ENCODE measurements at places on chromosomes 2 and 18.

- DNase-seq, result no peak
Measured at GRCh38 chr2:104787298-104788065, 66.4 kb upstream of the POU3F3 start.

GRCh38 chr2:33323957-33324356 is 152.5 kb upstream of the RASGRP3 start:
- DNase-seq, result no peak

- no peak for DNase-seq
Measured at GRCh38 chr2:12807907-12808810, 91.4 kb downstream of the TRIB2 start.

GRCh38 chr2:145038041-145038525 is 518.2 kb upstream of the ZEB2 start:
- DNase-seq, result no peak

DNA sequence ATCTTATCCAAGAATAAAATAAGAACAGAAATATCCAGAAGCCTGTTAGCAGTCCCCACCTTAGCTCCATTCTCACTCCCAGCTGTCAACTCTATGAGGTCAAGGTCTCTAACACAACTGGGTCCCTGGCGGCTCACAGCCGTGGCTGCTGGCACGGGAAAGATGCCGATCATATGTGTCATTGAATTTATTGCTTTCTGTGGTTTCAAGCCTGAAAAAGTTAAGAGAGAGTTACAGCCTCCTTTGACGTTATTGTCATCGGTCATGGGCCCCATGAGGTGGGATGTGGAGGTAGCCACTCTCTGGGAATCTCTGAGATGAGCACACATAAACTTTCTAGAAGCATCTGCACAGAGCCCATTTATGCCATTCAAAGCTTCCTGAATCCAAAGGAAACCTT is 28.7 kb upstream of the CABLES1 start:
- no peak for DNase-seq

GRCh38 chr2:239249048-239249447 is 151.8 kb downstream of the HDAC4 start:
- no peak for DNase-seq

DNA sequence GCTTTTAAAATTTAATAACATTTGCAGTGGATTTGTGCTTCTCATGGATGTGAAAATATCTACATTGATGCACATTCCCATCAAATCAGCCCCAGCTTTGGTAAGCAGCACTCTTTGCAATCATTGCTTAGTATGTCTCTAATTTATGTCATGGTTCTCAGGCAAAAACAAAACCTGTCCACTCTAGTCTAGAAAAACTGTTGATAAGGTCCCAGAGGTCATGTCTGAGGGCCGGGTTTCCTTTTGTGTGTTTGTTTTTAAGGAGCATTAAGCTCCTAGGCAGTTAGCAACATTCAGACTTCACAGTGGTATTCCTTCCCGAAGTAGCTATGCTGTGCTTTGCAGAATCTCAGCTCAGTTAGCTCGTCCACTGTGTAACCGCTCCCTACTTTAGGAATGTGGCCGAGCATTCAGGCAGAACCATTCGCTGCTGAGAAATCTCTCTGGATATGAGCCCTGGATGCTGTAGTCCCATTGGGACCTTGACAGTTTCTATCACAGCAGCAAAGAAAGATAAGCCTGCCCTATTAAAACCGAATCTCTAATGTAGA is 4.0 kb downstream of the DIPK1C start:
- DNase-seq, result no peak

GRCh38 chr2:102063487-102063911 is 71.7 kb downstream of the IL1R2 start:
- no peak for DNase-seq

- no peak for DNase-seq
Measured at GRCh38 chr2:212797484-212798205, 259.0 kb upstream of the ERBB4 start.

DNA sequence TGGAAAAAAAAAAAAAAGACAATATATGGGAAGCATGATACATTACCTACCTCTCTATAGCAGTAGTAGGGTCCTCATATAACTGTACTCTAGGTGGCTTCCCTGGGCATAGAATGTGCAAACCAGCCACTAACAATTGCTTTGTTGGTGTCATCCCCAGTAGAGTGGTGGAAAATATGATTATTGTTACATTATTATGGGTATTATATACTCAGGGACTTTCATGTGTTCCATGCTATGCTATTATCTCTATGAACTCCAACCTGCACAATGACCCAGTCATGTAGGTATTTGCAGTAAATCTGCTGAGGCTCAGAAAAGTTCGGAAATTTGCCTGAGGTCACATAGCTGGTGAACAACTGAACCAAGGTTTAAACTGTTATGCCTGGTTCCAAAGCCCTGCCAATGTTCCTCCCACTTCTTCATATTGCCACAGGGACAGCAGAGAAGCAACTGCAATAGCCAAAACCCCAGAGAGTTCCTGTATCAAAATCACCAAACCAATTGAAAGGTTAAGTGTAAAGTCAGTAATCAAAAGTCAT is 52.6 kb upstream of the MAP4K4 start:
- DNase-seq, result no peak

DNA sequence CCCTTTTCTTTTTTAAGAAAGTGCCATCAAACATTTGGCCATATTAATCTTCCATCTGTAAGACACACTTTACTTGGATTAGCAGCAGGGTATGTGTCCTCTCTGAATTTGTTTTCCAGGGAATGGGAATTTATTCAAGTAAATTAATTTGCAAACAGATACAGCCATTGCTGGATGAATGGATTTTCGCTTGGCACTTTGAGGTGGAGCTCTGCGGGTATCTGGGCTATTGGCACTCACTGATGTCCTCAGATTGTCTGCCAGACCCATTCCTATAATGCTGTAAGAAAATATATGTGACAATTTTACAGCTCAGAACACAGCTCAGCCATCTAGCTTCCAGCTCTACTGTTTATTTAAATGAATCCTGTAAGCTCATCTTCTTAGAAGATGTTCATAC is 201.2 kb upstream of the CDH20 start:
- DNase-seq, result no peak

DNA sequence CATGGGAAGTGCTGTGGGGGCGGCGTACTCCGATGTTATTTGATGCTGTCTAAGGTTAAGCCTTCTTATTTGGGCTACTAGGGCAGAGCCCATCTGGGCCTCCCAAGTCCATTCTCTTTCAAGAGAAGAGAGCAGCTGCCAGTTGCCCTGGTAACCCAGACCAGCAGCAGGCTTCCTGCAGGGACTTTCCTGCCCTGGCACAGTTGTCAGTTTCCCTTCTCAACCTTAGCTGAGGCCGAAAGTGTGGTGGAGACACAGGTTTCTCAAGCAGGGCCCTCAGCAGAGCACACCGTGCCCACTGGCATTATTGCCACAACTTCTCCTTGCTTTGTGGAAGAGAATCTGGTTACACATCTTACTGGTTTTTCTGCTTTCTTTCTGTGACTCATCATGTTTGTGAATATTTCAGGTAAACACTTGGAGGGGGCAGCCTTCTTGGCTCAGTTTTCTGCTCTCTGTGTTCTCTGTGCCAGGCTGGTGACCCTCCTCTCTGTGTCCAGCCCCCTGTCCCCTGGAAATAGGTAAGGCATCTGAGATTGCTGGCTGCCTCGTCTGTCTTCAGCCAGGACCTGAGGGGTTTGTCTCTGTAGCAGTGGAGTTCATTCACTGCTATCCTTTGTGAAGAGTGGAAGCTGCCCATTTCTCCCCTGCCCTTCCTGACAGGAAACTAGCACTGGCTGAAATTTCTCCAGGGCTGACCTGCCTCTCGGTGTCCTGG is 111.0 kb downstream of the B3GNT2 start:
- DNase-seq, result peak; percentile 95

- no peak for DNase-seq
Measured at GRCh38 chr2:182324665-182325064, 102.2 kb downstream of the PDE1A start.

GRCh38 chr2:118800736-118801135 is 46.7 kb downstream of the EN1 start:
- DNase-seq, result no peak

GRCh38 chr2:197387179-197387578 is 47.6 kb downstream of the SF3B1 start:
- DNase-seq, result no peak

DNA sequence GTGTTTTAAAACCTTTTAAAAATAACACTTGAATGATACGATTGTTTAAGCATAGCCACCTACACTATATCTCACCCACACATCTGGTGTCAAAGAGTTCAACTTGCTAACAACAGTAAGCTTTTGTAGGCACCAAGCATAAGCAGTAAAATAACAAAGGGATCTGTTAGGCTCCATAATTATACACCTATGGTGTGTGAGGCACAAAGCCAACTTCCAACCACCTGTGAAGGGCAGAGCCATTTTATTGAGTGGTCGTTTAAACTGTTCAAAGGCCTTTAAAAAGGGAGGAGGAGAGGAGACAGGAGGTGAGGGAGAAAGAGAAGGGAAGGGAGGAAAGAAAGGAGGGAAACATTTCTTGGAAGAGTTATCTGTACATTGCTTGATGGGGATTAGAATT is 27.9 kb downstream of the NEMP2 start:
- no peak for DNase-seq

DNA sequence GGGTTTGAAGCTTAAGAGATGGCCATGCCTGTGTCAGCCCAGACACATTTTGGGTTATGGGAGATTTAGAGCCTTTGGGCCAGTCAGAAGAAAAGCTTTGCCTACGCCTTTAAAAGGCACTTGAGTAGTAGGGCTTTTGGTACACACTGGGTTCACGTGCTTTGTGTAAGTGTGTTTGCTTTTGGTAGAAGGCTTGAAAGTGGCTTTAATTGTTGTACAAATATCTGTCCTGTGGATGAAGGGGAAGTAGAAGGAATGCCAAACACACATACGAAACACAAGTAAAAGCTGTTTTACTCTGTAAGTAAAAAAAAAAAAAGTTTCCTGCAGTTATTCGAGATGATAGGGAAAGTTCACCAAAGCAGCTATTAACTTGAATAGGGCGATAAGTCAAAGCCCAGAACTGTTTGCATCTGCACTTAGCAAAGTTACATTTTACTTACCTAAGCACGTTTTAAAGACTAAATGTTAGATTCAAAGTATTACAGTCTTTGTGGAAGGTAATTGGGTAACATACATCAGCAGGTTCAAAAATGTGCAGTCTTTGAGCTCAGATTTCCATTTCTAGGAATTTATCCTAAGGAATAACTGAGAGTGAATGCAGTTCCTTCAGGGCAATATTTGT is 75.4 kb downstream of the STK25 start:
- no peak for DNase-seq

GRCh38 chr2:202687276-202687675 is 52.5 kb downstream of the FAM117B start:
- DNase-seq, result no peak

GRCh38 chr18:50104421-50104820 is 90.5 kb downstream of the MYO5B start:
- DNase-seq, result no peak

GRCh38 chr2:96694816-96695455 is 44.9 kb downstream of the LMAN2L start:
- DNase-seq, result no peak

DNA sequence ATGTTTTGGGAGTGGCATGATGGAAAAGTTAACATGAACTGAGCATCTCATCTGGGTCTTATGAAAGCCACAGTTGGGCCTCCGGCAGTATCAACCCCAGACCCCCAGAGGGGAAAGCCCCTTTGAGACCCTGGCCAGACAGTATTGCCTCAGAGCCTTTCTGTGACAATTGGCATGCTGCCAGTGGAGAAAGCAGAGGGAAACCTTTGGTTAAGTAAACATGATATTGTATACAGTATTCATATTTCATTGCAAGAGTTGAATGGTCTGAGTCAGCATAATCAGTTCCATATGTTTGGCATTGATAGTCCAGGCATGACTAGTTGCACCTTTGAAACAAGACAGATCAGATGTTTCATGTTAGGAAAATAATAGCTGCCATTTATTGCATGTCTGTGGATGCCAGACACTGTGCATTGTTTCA is 20.0 kb downstream of the MERTK start:
- no peak for DNase-seq

DNA sequence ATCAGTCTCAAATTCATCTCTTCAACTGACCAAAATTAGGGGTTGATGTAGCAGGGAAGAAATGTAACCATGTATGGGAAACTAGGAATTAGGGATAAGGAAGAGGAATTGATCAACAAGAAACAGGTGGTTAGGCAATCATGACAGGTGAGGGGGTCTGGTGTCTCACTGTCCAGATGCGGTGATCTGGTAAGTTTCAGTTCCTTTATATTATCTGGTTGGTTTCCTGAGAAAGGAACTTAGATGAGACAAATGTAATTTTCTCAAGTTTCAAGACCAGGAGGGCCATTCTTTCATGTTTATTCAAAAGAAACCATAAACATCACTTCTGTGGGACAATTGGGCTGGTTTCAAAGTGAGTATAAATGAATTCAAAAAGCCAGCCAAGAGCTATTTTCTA is 306.2 kb upstream of the KCNJ3 start:
- DNase-seq, result peak; percentile 9

GRCh38 chr2:109339519-109339966 is 210.5 kb downstream of the SH3RF3 start:
- no peak for DNase-seq

- DNase-seq, result no peak
Measured at GRCh38 chr2:216663106-216663505, 29.9 kb downstream of the IGFBP2 start.

DNA sequence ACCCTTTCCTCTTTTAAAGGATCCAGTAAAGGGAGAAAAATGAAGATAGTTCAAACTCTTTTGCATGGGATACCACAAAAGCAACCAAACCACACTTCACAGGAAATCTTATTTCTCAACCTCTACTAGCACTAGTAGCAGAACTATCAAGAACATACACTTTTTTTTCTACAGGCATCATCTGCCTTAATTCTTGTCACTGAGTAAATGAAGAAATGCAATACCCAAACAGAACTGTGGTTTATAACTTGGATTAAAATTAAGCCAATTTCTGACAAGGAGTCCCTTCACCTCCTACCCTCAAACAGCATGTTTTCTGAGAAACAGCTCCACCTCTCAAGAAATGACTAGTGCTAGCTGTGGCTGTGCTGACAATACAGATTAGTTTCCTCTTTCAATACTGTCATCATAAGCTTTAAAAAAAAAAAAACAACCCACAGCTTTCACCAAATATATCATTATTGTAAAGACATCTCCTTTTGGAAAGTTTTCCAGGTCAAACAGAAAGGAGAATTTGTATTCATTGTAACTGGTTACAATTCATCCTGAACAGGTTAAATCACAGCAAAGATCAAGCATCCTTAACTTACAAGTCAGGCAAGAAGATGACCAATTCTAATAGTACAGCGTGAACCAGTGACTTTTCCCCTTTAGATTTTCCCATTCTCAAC is 44.4 kb downstream of the PTPN2 start:
- DNase-seq, result peak; percentile 82
